Non-pigmented ciliary epithelial cell (primary cell): ENCODE measurements at places on chromosomes 11 and 22.

GRCh38 chr11:127902382-127902781 lies 685.0 kb downstream of the ETS1 start:
- DNase-seq, result no peak

DNA sequence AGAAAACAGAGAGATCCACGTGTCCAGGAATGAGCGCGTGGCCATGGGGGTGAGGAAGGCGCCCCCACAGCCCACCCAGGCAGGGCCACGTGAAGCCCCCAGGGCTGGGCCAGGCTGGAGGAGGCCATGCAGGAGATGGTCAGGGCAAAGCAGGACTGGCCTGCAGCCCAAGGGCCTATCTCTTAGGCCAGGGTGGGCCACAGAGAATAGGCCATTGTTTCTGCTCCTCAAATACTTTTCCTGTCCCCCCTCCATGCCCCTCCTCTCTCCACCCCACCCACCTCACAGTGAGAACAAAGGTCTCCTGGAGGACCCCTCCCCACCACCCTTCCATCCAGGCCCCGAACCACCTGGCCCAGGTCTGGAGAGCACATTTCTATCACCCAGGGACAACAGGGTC lies 8.3 kb upstream of the CDC42EP1 start:
- no peak for DNase-seq

GRCh38 chr11:103359216-103359615 lies 250.0 kb downstream of the DYNC2H1 start:
- peak; percentile 23 for DNase-seq

DNA sequence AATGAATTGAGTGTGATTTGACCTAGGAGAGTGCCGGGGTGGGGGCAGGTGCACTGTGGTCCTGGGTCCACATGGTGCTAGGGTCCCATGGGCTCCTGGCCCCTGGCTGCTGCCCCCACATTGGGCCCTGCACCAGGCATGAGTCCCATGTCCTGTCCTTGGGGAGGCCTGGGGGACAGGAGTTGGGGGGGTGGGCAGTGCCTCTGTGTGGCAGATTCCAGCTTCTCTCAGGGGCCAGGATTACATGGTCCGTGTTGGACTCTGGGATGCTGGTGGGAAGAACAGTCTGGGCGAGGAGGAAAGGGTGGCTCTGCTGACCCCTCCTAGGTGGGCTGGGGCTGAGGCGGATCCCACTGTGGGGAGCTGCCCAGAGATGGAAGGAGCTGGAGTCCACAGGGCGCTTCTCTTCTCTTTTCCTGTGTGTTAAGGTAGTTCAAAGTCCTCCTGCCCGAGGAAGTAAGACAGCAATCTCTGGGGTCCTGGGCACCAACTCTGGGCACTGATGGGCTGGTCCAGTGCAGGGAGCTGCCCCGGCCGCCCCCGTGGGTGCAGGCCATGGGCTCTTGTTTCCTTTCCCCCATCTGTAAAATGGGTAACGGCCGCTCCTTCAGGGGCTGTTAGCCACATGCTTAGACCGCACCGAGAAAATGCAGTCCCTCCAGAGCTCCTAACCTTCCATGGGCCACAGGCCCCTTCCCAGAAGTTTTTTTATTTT lies 19.8 kb downstream of the KCNQ1 start:
- no peak for DNase-seq

- DNase-seq, result no peak
Measured at GRCh38 chr22:19044381-19044780, 77.8 kb downstream of the DGCR2 start.

DNA sequence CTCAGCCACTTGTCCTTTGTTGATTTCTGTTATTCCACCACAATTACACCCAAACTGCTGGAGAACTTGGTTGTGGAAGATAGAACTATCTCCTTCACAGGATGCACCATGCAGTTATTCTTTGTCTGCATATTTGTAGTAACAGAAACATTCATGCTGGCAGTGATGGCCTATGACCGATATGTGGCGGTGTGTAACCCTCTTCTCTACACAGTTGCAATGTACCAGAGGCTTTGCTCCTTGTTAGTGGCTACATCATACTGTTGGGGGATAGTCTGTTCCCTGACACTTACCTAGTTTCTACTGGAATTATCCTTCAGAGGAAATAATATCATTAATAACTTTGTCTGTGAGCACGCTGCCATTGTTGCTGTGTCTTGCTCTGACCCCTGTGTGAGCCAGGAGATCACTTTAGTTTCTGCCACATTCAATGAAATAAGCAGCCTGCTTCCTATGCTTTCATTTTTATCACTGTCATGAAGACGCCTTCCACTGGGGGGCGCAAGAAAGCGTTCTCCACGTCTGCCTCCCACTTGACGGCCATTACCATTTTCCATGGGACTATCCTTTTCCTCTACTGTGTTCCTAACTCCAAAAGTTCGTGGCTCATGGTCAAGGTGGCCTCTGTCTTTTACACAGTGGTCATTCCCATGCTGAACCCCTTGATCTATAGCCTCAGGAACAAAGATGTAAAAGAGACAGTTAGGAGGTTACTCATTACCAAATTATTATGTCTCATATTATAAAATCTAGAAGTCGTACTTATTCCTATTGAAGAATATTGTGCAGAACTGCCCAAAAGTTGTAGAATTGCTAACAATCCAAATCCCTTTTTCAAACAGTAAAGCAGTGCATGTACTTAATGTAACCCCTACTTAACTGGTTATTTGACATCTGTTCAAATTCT lies 53.2 kb downstream of the OR4C6 start:
- DNase-seq, result no peak

DNA sequence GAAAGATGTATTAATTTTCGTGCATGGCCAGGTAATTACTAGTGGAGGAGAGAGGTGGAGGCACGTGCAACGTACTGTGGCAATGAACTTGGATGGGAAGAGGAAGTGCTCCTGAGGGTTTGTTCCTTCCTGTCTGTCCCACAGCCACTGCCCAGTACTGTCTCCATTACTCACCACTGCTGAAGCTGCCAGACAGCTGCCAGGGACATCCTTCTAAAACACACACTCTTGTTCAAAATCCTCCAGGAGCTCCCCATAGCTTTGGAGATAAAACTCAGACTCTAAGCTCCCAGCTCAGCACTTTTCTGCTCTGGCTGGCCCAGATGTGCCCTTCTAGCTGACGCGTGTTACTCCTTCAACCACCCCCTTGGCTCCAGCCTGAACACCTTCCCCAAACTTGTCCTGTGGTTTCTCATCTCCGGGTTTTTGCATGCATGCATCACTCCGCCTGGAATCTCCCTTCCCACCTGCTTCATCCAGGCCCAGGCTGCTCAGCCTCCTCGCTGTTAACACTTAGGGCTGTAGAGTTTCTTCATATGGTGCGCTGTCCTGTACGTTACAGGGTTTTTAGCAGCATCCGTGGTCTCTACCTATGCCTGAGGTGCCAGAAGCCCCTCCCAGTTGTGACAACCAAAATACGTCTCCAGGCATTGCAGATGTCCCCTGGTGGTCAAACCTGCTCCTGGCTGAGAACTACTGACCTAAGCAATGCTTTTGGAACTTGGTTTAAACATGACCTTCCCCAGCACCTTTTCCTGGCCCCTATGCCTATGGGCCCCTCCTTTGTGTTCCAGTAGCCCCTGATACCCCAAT lies 69.5 kb downstream of the C11orf91 start:
- DNase-seq, result no peak

- no peak for DNase-seq
Measured at GRCh38 chr11:64542172-64543125, 48.6 kb upstream of the SLC22A12 start.

DNA sequence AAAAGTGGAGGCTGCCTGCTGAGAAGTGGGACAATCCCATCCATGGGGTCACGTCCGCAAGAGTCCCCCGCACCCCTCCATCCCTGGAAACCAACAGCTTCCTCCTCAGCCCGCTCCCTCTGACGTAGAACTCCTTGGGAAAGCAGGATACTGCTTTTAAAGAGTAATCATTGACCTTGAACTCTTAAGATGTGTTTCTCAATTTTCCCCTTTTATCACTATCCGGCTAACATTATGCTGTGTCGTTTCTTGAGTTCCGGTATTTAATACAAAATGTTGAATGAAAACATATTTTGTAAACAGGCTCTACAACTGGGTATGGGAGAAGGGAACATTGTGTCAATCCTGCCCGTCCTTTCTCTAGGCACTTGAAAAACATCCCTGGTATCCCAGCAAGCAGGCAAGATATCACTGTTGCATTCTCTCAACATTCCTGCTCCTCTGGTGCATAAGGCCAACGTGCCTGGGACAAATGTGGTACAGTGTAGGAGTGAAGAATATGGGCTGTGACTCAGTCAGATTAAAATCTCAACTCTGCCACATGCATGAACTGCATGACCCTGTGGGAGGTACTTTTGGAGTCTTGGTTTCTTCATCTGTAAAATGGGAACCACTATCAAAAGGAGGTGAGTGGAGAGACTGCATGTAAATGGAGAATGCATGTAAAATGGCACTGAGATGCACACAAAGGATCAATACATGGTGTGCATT lies 52.8 kb downstream of the WT1 start:
- DNase-seq, result no peak

GRCh38 chr22:34702279-34702678 lies 363.7 kb upstream of the ISX start:
- DNase-seq, result no peak

GRCh38 chr11:69888483-69889181 lies 69.4 kb upstream of the FGF3 start:
- DNase-seq, result no peak

- no peak for DNase-seq
Measured at GRCh38 chr11:123682696-123683410, 28.4 kb upstream of the SCN3B start.

- DNase-seq, result peak; percentile 53
Measured at GRCh38 chr22:44523981-44524759, 26.1 kb upstream of the RTL6 start.
